ENCODE measurements at places on chromosomes 3 and 15.

GRCh38 chr3:61136191-61136590, 115.1 kb downstream of the FHIT start:
- DNase-seq: no peak

GRCh38 chr15:39462691-39463090, 118.2 kb upstream of the THBS1 start:
- no peak for DNase-seq

GRCh38 chr15:67839499-67839928, 331 bp downstream of the RNU6-1 start:
- DNase-seq: peak; percentile 37

GRCh38 chr3:46935168-46935858, 41.2 kb downstream of the CCDC12 start:
- DNase-seq: no peak

- DNase-seq: peak; percentile 72
Measured at GRCh38 chr3:138608322-138609135, at the start of gene FAIM. FAIM (plus strand) TSS chr3:138608771; CDS start chr3:138619727, 10,956 bp downstream.

- DNase-seq: no peak
Measured at GRCh38 chr3:189673535-189673934, 42.3 kb downstream of the TP63 start.

DNA sequence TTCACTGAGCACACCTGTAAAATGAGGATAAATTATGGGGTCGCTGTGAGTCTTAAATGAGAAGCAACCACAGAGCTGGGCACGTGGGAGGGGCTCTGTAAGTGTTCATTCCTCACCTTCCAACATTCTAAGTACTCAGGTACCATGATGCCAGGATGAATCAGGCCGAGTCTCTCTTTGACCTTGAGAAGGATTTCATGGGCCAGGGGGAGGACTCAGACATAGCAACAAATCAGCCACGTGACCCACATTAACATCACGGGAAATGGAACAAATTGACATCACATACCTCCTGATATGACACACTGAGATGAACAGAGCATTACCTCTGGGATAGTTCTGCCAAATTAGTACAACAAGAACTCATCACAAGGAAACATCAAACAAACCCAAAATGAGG, 35.2 kb upstream of the USP3 start:
- DNase-seq: peak; percentile 38

- DNase-seq: no peak
Measured at GRCh38 chr3:57982561-57983243, 25.5 kb upstream of the FLNB start.

- no peak for DNase-seq
Measured at GRCh38 chr3:126039870-126040269, 44.1 kb downstream of the SLC41A3 start.

- DNase-seq: no peak
Measured at GRCh38 chr3:115975796-115976195, 352.5 kb downstream of the GAP43 start.

DNA sequence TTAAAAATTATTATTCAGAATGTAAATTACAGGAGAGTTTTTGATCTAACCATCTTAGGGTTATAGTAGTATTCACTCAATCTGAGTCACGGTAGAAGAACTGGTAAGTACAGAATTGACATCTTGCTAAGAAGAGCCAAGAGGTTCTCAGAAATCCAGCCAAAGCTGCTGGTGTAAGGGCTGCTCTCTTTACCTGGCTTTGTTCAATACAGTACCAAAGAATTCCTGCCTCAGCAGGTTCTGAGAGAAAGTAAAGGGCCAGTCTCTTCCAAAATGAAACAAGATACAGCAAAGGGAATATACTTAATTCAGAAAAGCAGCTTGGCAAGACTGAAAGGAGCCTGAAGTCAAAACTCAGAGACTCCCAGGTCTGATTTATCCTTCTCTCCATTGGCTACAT, 193.1 kb downstream of the TNIK start:
- DNase-seq: no peak

DNA sequence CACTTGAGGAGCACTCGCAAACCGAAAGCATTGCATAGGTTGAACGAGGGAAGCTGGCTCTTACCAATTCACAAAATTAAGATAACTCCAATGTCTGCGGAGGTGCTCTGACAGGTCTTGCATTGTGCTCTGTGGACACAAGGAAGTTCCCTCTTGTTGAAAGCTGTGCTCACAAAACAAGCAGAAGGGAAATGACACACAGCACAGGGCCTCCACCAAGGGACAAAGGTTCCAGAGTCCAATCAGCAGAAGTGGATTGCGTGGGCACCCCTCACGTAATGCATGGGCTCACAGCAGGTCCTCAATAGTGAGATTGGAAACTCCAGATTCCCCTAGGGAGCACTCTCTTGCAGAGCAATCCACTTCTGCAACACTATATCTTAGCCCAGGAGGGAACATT, 89.9 kb downstream of the ATP10A start:
- no peak for DNase-seq

- DNase-seq: no peak
Measured at GRCh38 chr3:72169561-72170472, 384.9 kb upstream of the PROK2 start.

DNA sequence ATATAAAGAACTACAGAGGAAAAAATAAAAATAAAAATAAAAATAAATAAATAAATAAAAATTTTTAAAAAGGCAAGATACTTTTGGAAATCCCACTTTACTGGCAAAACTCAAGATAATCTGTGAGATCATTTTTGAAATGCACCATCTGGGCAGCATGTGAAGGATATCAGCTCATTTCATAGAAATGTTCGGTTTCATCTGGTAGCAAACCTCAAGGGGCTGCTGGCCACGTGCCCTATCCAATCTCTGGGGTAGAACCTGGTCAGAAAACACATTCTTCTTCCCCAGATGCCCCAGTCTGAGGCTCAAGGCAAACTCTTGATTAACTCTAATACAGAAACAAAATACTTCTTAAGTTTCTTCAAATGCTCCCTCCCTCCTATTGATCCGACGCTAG, 166.0 kb downstream of the FMN1 start:
- no peak for DNase-seq

DNA sequence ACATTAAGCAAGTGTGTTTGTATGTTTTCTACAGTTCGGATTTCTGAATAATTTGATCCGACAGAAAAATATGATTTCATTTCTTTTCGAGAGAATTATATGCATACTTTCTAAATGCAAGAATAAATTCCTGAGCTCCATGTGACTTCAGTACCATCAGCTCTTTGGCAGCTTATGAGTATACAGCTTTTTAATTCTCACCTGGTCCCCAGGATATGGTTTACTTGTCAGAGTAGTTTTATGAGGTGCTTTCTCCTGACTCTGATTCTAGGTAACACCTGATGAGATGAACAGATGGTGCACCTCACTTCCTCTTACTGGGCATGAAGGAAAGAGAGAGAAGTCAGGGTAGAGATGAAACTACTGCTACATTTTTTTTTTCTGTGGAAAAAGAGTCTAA, 3.1 kb downstream of the HGD start:
- DNase-seq: no peak

- DNase-seq: no peak
Measured at GRCh38 chr15:43508991-43509659, 8.3 kb upstream of the MAP1A start.

DNA sequence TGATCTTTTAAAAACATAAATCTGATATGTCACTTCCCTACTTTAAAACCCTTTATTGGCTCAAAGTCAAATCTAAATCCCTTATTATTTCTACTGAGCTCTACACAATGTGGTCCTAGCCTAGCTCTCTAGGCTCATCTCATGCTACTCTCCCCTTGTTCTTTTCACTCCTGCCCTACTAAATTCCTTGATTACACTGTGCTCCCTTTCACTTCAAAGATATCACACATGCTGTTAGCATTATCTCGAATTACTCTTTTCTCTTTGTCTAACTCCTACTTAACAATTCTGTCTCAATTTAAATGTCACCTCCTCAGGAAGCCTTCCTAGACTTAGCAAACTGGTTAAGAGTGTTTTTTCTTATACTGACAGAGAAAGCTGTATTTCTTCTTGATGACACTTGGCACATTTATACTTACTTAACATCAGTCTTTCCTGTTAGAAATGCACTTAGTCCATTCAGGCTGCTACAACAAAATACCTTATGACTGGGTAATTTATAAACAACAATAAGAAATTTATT, 102.0 kb downstream of the SCAPER start:
- DNase-seq: no peak

- peak; percentile 39 for DNase-seq
Measured at GRCh38 chr15:92907896-92908712, 8.0 kb downstream of the CHD2 start.

DNA sequence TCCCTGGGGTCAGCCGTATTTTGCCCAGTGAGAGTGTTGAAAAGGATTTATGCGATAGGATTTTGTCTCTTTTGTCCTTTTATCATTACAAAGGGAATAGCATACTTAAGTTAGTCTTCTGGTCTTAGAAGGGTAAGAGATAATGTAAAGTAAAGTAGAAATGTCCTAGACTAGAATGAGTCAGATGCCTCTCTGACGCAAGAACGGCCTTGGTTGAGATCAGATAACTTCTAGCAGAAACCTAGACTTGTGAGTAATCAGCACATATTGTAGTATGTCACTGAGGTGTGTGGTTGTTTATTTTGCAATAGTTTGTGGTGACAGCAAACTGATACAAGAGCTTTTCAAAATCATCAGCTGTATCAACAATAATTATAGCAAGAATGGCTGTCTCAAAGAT, 866.1 kb downstream of the NSUN3 start:
- no peak for DNase-seq

DNA sequence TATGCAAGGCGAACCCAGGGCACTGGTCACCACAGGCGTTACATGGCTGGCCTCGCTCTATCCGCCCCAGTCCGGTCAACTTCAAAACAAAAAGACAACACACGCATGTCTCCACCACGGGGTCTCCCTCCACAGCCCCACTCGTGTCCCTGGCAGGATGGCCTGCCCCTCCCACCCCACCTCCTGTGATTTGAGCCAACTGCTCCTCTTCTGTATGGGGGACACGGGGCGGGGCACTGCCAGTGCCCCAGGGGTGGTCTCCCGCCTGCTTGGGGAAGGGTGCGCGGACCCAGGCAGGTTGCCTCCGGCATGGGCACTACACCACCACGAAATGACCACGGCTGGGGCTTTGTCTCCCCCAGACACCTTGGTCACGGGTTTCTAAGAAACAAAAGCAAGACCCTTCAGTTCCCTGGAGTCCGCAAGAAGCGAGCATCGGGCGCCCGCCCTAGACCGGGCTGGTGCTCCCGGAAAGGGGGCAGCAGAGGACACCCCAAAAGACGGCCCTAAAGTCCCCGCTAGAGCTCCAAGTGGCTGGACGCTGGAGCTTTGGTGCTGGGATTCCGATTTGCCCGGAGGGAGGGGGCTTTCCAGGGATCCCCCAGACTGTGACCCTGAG, 219.3 kb upstream of the PRICKLE2 start:
- no peak for DNase-seq

GRCh38 chr15:70672081-70672480, 91.3 kb downstream of the UACA start:
- DNase-seq: no peak

DNA sequence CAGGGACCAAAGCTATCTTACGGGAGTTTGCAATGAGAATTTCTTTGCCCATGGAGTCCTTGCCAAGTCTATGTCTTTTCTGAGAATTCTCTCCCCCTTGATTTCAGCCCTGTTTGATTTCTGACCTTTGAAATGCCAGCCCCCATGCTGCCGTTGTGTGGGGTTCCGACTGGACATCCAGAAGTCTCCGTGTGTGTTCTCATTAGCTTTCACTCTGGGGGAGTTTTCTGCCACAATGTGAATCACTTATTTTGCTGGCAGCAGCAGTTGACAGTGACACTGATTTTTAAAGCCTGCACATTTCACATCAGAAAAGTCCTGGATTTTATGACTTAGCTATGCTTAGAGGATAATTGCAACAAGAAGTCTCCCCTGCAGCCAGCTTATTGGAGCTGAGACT, 98.4 kb upstream of the CTDSPL start:
- DNase-seq: no peak

- DNase-seq: no peak
Measured at GRCh38 chr3:138441256-138441655, 6.8 kb downstream of the ESYT3 start.

GRCh38 chr3:4930501-4930900, 48.7 kb upstream of the BHLHE40 start:
- DNase-seq: no peak

DNA sequence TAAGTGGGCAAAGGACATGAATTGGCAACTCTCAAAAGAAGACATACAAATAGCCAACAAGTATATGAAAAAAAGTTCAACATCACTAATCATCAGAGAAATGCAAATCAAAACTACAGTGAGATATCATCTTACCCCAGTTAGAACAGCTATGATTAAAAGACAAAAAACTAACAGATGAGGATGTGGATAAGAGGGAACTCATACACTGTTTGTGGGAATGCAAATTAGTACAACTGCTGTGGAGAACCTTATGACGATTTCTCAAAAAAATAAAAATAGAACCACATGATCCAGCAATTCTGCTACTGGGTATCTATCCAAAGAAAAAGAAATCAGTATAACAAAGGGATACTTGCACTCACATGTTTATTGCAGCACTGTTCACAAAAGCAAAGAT, 28.6 kb downstream of the NEK10 start:
- no peak for DNase-seq

DNA sequence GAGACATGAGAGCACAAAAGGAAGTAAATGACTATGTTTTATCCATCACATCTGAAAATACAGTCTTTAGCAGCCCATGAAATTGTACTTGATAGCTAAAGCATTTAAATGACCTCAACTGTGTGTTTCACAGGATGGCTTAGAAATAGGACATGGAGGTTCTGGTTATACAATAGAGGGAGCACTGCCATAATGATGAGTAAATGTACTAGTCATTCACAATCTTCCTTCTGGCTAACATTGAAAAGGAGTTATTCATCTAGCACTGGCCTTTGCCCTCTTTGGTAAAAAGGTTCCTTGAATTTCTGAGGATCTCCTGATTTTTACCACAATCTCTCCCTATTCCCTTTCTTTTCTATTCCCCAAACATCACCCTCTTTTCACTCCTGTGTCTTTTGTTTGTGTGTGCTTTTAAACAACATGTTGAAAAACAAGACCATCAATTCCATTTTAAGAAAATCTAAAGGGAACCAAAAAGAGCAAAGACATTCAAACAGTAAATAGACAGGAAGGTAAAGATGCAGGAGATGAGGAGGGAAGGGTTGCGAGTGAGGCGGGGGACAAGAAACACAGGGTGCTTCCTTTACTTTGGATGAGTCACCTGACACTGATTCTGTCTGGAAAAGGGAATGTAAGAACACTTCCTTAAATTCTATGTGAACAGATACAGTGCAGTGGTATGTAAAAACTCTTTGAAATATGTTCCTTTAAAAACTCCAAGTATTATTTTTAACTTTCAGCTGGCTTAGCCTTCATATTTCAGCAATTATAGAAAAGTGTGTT, 619.0 kb downstream of the MECOM start:
- no peak for DNase-seq

All from activated naive CD4-positive, alpha-beta T cell treated with anti-CD3 and anti-CD28 coated beads, Interleukin-2, amount 50 U/mL, for 16 hours (primary cell).